ENCODE measurements at places on chromosomes 7 and 10.
A peak's percentile ranks its signal among the peaks of the same experiment; 100 is the strongest.

GRCh38 chr10:3813986-3814837 is 29.2 kb upstream of the KLF6 start:
- DNase-seq = no peak

DNA sequence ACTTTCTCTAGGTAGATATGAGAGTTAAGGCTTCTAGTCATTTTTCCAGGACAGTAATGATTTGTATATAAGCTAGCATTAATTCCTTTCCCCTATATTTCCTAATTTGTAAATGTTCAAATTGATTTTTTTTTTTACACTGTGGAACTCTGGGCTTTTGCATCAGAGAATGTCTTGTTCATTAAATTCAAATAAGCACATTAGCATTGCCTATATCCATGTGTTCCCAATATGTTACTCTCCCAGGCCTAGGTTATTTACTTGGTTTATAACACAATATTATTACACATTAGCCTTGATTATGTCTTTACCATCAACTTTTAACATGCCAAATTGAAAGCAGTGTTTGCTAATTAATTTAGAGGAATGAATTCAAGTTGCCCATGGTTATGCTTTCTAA is 83.4 kb upstream of the SAMD8 start:
- no peak for DNase-seq

- DNase-seq = no peak
Measured at GRCh38 chr7:83413831-83414230, 235.1 kb downstream of the SEMA3E start.

DNA sequence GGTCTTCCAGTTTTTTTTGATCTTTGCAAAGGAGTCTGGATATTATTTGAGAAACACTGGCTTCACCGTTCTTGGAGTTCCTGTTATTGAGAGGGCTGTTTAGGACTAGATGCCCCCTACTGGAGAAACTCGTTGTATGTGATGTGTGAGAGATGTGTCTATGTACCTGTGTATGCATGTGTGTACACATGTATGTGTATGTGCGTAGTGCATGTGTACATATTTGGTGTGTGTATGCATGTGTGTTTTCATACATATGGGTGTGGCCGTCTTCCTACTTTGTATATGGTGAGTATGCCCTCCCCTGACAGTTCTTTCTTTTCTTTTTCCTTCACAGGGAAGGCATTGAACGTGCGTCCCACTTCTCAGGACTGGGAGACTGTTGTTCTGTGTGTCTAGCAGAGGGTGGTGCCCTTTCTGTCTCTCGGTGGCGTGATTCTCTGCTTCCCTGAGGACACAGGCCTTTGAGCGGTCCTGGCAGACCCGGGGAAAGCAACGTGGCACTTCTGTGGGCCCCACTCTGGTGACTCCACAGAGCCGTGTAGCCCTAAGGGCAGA is 3.0 kb upstream of the CALHM3 start:
- DNase-seq = peak; percentile 61

DNA sequence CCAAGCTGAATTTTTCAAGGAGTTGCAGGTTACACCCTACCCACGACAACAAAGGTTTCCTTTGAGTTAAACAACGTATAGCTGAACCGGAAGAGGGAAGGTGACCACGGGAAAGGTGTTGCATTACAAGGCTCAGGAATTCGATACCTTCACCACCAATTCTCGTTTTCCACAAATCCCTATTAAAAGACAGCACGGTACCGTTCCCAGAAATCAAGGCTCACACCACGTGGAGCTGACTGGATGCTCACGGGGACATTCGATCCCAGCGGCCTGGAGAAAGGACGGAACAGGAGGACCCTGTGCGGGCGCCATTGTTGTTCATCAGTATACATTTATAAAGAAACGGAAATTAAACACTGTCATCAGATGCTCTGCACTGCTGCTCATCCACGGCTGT is 56.4 kb downstream of the CTBP2 start:
- no peak for DNase-seq

DNA sequence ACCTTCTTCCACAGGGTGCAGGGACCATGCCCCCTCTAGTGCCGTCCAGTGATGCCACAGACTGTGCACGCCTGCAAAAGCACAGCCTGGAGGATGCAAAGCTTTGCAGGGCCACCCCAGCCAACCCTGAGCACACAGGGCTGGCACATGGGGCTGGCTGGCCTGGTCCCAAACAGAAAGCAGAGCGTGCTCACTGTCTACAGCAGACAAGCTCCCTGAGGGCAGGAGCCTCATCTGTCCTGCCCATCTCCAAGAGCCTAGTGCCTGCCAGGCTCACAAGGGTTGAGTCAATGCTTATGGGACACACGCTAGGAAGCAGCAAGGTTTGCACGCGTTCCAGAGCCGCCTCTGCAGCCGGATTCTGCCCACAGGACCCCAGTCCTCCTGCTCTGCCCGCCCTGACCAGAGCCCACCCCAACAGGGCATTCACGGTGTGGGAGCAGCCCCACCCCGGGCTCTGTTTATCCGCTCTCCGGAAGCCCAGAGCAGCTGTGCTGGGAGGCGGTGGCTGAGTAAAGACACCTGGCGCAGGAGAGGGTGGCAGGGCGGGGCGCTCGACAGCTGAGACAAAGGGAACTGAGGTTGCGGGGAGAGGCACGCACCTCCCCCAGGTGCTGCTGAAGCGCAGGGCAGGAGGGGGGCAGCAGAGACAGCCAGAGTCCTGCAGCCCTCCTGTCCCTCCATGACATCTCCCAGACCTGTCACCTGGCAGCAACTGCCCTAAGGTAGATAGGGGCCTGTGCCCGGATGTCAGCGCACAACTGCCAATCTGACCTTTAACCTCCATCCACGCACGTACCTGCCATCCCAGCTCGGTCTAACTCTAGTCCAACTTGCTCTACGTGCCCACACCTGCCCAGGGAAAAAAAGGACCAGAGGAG is 4.3 kb downstream of the KCNH2 start:
- no peak for DNase-seq

Measured in kidney tubule cell (primary cell).